ENCODE measurements at places on chromosomes 6 and 20.

GRCh38 chr20:32364554-32365208 is 6.5 kb downstream of the ASXL1 start:
- DNase-seq, result no peak

GRCh38 chr6:124823240-124824111 is 138.8 kb upstream of the RNF217 start:
- DNase-seq, result no peak

DNA sequence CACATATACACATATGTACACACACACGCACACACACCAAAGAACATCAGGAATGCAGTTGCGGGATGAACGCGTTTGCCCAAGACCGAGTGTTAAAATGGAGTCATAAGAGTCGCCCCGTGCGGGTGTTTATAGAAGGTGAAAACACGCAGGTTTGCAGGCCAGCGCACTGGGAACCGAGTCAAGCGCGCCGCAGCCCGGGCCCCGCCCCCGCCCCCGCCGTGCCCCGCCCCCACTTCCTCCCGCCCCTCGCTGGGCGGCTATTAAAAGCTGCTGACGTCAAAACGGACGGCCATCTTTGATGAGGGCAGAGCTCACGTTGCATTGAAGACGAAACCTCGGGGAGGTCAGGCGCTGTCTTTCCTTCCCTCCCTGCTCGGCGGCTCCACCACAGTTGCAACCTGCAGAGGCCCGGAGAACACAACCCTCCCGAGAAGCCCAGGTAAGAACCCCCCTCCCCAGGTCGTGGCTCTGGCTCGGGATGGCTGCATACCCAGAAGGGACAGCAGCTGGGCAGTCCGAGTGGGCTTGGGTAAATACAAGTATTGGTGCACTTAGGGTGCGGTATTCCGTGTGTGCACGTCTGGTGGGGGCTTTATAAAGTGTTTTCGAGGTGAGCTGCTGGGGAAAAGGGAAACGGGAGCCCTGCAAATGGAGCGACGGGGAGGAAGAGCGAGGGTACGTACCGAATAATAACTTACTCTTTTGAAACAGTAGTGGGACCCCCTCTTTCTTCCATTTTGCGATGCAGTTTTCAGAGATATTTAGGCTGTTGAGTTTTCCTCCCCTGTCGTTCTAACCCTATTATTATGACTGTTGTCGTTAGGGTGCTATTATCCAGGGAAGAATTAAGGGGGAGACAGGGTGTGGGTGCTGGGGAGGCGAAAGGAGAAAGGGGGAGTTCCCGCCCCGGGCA is at the start of gene SNAP25:
Gene SNAP25, plus strand, starts transcription at position 295 of the 916 bp plus-strand sequence. CDS start 56,662 bp downstream, outside the sequence.
- peak; percentile 61 for DNase-seq

DNA sequence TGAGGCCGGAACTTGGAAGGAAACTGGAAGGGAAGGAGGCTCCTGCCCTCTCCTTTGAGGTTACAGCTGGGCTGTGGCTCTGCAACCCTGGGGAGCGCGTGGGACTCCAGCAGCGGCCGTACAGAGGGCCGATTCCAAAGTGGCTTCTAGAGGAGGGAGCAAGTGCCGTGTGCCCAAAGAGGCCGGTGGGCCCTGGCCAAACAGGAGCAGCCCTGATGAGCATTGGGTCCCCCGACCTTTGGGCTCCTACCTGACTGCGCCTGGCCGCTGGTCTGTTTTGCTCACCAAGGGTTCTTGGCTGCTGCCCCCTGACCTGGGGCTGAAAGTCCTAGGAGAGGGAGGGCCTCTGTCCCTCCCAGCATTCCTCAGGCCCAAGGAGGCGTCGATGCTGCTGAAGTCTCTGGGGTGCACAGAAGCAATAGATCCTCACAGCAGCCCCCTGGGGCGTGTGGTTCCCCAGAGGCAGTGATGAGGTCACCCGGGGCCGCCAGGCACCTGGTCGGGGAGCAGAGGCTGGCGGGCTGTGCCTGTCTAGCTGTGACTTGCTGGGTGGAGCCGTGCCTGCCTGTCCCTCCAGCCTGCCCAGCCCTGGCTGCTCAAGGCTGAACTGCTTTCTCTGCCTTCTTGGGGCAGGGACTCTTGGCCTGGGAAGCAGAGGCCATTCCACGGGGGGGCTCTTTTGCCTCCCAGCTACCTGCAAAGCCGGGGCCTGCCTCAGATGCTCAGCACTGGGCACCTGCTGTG is 9.8 kb downstream of the RBM38 start:
- DNase-seq, result peak; percentile 63

GRCh38 chr20:19992996-19993908 is 23.9 kb upstream of the NAA20 start:
- DNase-seq, result no peak

DNA sequence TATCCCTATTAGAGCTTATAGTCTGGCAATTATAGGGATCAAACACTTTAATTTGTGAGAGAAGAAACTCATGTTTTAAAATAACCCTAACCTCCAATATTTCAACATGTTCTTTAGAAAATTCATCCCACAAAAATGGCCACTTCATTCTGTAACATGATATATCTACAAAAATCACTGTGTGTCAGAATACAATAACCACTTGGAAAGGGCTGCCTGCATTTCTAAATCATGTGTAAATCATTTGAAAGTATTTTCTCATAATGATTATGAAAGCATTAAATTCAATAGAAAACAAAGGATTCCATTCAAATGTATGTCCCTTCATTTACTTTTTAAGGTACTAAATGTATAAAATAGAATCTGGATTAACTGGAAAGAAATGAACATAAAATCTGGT is 101.4 kb upstream of the NHSL1 start:
- DNase-seq, result no peak

- DNase-seq, result no peak
Observed at GRCh38 chr20:44282192-44282591, 28.8 kb downstream of the FITM2 start.

DNA sequence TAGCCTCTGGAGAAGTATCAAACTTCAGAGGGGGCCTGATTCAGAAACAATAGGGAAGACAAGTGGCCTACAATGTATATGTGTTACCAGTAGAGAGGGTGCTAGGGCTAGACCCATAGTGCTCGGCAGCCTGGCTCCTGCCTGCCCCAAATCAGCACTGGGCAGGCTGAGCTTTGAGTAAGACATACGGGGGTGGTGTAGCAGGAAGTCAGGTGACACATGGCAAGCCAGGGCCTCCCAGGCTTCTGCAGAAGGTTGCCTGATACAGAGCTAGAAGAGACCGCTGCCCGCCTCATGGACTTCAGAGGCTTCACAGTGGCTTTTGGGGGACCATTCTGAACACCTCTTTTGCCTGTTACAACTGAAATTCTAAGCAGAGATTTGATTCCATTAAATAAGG is 43.4 kb downstream of the RALY start:
- peak; percentile 81 for DNase-seq

DNA sequence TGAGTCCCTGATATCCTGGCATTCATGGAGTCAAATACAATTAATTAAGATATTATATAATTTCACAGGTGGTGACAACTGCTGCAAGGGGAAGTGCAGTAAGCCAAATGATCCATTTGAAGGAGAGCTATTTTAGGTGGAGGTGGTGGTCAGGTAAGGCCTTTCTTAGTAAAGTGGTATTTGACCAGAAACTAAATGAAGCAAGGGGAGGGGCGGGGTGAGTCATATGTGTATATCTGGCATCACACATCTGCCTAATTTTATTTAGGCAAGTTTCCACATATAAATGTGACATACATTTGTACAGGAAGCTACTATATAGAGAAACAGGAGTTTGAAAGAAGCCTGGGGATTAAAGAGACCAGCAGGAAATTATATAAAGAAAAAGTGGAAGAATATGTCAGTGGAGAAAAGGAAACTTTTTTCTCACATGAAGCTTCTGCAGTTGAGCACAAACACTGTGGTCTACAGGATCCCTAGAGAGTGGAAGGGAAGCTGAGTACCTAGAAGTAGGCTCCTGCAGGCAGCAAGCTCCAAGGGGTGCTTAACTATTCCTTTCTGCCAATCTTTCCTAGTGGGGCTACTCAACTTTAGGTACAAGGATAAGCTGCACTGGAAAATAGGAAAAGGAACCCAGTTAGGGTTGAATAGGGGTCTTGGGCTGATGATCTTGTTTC is 99.6 kb downstream of the OGFRL1 start:
- DNase-seq, result no peak

DNA sequence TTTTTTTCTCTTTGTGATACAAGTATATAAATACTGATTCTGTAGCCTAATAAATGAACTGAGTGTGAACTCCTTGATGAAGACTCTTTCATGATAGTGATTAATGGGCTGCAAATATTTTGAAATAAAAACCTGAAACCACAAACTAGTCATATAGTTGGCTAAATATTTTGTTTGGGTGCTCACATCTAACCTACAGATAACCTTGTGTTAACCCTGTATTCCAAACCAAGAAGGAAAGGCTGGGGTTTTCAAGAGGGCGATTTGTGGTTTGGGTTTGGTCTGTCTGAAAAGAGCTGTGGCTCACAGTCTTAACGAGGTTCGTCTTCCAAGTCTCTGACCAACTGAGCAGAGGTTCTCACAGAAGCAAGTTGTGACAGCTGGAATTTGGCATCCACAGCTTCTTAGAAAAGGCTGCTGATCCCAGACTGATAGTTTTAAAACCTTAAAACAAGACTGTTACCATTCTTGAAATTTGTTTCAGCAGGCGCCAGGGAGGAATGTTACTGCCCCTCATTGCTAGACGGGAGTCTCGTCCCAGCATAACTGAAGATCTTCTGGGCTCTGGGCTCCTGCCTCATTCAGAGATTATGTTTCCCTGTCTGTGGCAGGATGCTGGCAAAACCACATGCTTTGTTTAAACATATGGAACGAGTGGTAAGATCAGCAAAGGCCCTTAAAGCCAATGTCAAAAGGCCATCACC is 736.4 kb upstream of the MARCKS start:
- no peak for DNase-seq

DNA sequence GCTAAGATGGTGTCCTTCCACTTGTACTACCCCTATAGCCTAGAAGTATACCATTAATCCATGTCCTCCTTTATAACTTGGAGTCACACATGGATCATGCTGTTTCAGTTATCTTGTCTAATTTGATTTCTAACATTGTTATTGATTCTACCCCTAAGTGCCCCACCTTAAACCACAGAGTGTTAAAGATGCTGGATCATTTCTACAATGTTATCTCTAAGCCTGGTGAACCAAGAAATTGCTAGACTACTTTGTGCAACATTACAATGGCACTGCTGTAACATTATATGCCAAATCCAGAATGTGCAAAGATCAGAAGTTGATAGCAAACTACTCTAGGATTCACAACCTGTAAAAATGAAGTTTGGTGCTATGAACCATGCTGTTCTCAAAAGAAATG is 1.7 kb downstream of the CGA start:
- no peak for DNase-seq

GRCh38 chr20:17579369-17580039 is 9.6 kb downstream of the DSTN start:
- no peak for DNase-seq

DNA sequence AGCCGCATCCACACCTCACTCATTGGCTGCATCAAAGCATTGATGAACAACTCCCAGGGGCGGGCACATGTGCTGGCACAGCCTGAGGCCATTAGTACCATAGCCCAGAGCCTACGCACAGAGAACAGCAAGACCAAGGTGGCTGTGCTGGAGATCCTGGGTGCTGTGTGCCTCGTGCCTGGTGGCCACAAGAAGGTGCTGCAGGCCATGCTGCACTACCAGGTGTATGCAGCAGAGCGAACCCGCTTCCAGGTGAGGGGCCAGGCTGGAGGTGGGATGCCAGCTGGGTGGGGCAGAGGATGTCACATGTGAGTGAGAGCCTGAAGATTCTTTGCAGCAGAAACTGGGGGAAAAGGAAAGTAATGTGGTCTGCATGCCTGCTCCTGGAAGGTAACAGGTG is 66.7 kb downstream of the MOCS1 start:
- DNase-seq, result no peak

DNA sequence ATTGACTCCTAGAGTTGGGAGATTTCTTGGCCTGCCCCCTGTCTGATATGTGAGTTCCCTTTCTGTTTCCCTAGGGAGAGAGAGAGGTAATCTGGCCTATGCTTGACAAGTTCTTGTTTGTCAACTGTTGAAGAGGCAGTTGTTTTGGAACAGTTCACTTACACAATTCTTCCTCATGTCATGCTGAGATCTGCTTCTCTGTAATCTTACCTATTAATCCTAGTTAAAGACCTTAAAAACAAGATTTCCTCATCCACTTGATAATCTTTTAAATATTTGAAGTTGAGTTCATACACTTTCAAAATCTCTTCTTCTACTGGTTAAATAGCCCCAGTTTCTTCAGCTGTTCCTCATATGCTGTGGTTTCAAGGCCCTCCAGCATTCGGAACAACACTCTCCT is 89.9 kb downstream of the FIG4 start:
- no peak for DNase-seq

DNA sequence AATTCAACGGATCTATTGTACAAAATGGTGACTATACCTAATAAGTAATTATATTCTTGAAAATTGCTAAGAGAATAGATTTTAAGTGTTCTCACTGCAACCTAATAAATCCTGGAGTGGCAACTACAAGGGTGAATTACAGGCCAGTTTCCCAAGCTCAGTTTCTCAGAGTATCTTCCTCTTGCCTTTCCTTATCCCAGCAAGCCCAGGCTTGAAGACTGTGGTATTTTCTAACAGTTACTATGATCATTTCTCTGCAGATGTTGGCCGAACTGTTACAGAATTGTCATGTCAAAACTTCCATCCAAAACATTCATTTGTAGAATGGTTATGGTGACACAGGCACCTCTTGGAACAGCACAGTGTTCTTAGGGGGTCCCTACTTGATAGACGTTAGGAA is 138.1 kb upstream of the PTCHD4 start:
- no peak for DNase-seq

DNA sequence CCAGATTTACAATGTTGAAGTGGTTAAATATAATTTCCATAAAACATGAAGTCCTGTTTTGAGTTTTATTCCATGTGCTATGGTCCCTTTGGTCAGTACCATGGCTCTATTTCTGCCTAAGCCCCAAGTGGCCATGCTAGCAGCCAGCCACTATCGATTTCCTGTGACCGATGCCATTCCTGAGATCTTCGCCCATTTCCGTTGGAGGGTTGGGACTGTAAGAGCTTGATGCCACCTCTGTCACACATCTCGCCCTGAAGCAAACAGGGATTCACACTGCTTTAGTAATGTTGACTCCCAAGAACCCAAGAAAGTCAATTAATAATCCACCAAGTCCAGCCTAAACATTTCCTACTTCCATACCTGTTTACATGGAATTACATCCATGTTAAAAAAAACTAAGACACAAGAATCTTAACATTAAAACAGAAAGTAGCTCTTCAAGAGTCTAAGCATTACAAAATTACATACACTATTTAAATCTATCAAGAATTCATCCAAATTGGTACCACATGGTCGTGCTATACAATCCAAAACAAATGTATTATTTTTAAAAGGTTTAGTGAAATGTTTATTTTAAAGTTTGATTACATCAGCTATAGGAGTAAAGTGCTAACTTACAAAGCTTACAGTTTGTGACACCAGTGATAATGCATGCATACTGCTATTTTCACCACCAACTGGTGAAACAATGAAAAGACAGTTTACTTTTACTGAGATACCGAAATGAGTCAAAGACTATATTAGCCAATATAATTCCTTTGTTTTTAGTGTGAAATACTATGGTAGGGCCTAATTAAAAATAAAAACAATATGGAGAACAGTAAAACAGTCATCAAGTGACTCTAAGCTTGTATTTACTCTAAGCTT is 2.5 kb downstream of the RBM39 start:
- DNase-seq, result no peak

GRCh38 chr20:25269833-25270170 is 21.9 kb downstream of the PYGB start:
- no peak for DNase-seq
